ENCODE measurements at places on chromosomes 12 and 14. TPM values are rescaled to one million over a fixed set of nuclear protein-coding genes. Genes with fewer than 3 reads are reported as not detected.

Gene P2RX7
- 8.6 TPM for polyA plus RNA-seq

Gene NID2
- polyA plus RNA-seq = 0.34 TPM

Gene MUCL1
- polyA plus RNA-seq = not detected

Gene NUAK1
- polyA plus RNA-seq = not detected

Gene KRT6C
- polyA plus RNA-seq = not detected

Gene ASCL1
- not detected for polyA plus RNA-seq

Gene CLEC2A
- not detected for polyA plus RNA-seq

Gene ACSM4
- polyA plus RNA-seq = not detected

Gene MYL6
- 3,317 TPM for polyA plus RNA-seq

DNA sequence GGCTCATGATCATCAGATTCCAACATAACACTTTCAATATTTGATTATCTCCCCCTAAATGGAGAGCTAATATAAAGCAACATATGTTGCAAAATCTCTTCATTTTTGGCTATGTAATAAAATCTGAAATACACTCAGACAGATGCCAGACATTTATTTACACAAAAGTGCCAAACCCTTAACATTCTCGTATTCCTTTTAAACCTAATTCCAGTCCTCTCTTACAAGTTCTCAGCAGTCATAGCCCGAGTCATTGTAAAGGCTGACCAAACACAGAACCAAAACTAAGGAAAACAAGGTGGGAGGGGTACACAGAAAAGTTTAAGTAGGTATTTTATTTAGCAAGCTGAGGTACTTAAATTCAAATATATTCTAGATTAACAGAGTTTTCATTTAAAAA lies 81.4 kb downstream of the LRP6 start:
- H3K4me1 ChIP-seq = no peaks in the 10 kb centered on the region
- no peak overlapping the region for H3K27ac ChIP-seq
- H3K4me3 ChIP-seq = no peak overlapping the region
- H3K27me3 ChIP-seq = no peaks in the 10 kb centered on the region

DNA sequence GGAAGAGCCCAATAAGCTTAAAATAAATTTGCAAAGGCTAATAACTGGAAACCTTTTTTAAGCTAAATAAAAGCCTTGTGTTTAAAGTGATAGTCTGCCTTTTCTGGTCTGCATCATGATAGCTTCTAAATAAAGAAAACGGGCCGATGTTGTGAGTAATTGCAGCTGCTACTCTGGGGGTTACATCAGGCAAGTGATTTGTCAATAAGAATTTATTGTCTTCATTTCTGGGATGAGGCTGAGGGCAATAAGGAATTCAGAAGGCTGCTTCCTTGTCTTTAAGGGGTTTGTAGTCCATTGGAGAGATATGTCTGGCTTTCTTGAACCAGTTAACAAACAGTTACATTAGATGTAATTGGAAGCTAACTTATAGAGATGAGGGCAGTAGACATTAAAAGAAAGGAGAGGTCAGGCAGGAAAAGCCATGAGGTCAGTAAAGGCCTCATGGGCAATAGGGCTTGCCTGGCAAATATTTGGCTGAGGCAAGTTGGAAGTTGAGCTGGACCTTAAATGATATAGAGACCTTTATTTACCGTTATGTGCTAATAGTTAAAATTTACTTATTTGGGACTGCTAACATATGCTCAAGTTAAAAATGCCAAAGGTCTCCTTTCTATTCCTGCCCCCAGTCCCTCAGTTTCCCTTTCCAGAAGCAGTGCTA lies 85.0 kb downstream of the CRADD start:
- no peak overlapping the region for H3K27ac ChIP-seq
- no peak overlapping the region for H3K4me3 ChIP-seq
- no peaks in the 10 kb centered on the region for H3K36me3 ChIP-seq

- H3K27me3 ChIP-seq = no peaks in the 10 kb centered on the region
- no peaks in the 10 kb centered on the region for H3K36me3 ChIP-seq
- H3K4me1 ChIP-seq = peaks cover 7% of the 10 kb centered on the region
- H3K27ac ChIP-seq = no peak overlapping the region
- H3K4me3 ChIP-seq = no peak overlapping the region
- DNase-seq = no peak
Observed at GRCh38 chr14:34685819-34686428, 28.5 kb downstream of the CFL2 start.

GRCh38 chr14:48936849-48937248 lies 649.3 kb downstream of the RPS29 start:
- H3K4me1 ChIP-seq = no peaks in the 10 kb centered on the region
- no peaks in the 10 kb centered on the region for H3K27me3 ChIP-seq
- H3K4me3 ChIP-seq = no peak overlapping the region
- no peak for DNase-seq
- no peak overlapping the region for H3K27ac ChIP-seq
- H3K36me3 ChIP-seq = no peaks in the 10 kb centered on the region

DNA sequence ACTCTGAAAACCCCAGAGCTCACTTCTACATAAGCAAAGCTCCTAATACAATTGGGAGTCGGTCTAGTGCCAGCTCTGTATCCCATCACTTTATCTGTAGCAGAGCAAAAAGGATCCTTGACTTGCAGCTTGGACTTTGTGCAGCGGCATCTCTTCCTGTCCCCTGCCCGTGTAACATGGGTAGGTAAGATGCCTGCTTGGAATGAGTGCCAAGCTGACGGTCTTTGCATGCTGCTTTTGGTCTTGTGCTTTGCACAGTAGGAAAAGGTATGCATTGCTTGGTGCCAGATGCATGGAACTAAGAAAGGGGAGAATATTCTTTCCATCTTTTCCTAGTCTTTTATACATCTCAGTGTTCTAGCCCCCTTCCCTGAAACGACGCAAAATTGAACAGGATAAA lies 6.9 kb upstream of the PLEKHH1 start:
- DNase-seq = no peak
- H3K27ac ChIP-seq = no peak overlapping the region
- no peak overlapping the region for H3K4me3 ChIP-seq
- H3K27me3 ChIP-seq = peaks cover 15% of the 10 kb centered on the region

DNA sequence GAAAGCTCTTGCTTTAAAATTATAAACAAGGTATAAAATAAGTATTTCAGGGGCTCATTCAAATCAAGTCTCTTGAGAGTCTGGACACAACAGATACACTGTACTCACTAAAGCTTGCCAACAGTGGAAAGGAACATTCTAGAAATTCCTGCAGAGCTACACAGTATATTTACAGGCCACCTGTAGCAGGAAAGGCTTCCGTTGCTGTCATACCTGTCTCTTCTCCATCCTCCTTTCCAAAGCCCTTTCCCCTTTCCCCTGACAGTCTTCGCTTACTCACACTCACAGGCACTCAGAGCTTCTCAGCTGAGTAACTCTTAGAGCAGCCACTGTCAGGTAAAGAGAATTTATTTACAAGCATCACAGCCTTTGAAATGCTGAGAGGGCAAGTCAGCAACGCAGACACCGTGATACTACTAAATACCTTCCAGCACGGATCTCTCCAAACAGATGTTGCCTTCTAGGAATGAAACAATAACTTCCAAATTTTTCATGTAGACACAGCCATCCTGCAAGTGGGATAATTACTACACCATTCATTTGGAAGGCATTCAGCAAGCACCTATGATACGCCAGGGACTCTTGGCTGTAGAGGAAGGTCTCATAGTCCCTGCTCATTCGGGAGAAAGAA lies 167.9 kb downstream of the FOXN3 start:
- no peak for DNase-seq
- peaks cover 5% of the 10 kb centered on the region for H3K4me1 ChIP-seq
- no peaks in the 10 kb centered on the region for H3K36me3 ChIP-seq
- H3K4me3 ChIP-seq = no peak overlapping the region
- no peak overlapping the region for H3K27ac ChIP-seq

- no peak for DNase-seq
- H3K4me1 ChIP-seq = no peaks in the 10 kb centered on the region
- H3K36me3 ChIP-seq = no peaks in the 10 kb centered on the region
Observed at GRCh38 chr14:92325835-92326234, 2.9 kb downstream of the SLC24A4 start.

DNA sequence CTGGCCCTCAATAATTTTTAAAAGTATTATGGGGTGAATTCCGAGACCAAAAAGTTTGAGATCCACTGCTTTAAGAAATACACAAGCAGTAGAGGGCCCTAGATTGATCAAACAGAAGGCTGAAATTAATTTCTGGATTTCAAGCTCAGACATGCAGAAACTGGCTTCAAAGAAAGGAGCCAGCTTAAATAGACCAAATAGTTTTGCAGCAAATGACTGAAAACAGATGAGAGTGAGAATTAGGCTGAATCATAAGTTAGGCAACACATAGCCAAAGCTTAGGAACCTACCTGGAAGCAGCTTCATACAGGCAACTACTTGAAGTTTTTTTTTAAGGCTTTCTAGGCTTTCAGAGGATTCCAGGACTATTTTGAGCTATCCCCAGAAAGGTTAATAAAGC lies 12.4 kb downstream of the ATF7 start:
- H3K27ac ChIP-seq = no peak overlapping the region
- no peak for DNase-seq
- H3K4me1 ChIP-seq = peaks cover 13% of the 10 kb centered on the region
- H3K27me3 ChIP-seq = no peaks in the 10 kb centered on the region
- H3K4me3 ChIP-seq = no peak overlapping the region
- no peaks in the 10 kb centered on the region for H3K36me3 ChIP-seq

- H3K4me1 ChIP-seq = no peaks in the 10 kb centered on the region
- no peak for DNase-seq
Observed at GRCh38 chr12:29726741-29727348, 56.9 kb downstream of the TMTC1 start.

DNA sequence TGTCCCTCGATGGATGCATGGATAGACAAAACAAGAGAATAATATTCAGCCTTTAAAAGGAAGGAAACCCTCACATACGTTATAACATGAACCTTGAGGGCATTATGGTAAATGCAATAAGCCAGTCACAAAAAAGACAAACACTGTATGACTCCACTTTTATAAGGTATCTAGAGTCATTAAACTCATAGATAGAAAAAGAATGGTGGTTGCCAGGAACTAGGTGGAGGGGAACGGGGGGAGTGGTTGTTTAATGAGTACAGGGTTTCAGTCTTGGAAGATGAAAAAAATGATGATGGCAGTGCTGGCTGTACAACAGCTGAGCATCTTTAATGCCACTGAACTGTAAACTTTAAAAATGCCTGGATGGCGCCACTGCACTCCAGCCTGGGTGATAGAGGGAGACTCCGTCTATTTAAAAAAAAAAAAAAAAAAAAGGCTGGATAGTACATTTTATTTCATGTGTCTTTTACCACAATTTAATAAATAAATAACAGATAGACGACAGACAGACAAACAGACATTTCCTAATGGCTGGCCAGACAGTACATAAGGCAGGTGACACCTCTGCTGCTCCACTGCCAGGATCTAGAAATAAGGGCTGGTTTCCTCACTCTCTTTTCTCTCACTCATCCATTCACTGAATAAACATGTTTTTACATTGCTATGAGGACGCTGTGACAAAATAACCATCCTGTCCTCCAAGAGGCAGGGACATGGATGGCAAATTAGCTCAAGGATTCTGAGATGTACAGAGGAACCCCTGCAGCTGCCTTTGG lies 118.8 kb downstream of the FOXN3 start:
- H3K4me1 ChIP-seq = no peaks in the 10 kb centered on the region
- no peak overlapping the region for H3K27ac ChIP-seq
- H3K27me3 ChIP-seq = no peaks in the 10 kb centered on the region
- H3K4me3 ChIP-seq = no peak overlapping the region

DNA sequence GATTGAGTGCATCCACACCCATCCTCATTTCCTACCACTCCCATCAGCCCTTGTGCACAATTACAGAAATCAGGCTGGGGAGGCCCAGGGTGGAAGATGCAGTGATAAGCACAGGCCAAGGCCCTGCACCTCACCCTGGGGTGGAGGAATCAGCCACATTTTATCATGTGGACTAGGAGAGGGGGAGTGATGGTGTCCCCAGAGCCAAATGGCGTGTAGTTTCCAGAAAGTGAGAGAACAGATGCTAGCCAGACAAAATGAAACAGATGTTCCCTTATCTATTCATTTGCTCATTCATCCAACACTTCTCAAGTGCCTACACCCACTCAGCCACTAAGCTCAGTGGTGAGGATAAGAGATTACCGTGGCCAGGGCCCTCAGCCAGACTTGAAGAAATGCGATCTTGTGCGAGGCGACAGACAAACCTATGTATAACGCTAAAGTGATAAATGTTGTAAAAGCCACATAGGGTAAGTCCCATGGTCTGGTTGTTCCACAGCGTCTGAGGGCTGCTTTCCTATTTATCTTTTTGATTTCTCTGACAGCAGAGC lies 93.6 kb downstream of the STAB2 start:
- DNase-seq = no peak
- H3K27ac ChIP-seq = no peak overlapping the region
- peaks cover 4% of the 10 kb centered on the region for H3K27me3 ChIP-seq
- no peaks in the 10 kb centered on the region for H3K36me3 ChIP-seq

DNA sequence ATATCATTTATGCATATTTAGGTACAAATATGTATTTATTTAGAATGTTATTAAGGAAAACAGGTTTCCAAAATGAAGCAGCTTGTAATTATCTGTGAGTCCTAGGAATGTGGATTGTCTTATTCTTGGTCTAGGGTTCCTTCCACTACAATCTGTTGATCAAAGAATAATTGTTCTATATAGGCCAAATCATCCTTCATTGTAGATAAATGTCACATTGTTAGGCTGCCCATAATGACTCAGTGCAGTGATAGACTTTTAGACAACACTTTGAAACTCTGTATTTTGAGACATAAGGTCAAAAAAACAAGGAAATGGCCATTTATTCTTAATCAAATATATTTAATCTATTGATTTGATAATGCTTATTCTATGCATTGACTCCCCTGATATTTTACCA lies 283.0 kb downstream of the ACSS3 start:
- H3K4me3 ChIP-seq = no peak overlapping the region
- H3K36me3 ChIP-seq = no peaks in the 10 kb centered on the region
- no peak overlapping the region for H3K27ac ChIP-seq
- no peaks in the 10 kb centered on the region for H3K4me1 ChIP-seq

GRCh38 chr14:37763266-37763665 lies 167.8 kb downstream of the TTC6 start:
- no peak for DNase-seq
- H3K4me1 ChIP-seq = no peaks in the 10 kb centered on the region
- no peak overlapping the region for H3K4me3 ChIP-seq
- no peaks in the 10 kb centered on the region for H3K27me3 ChIP-seq

- H3K27me3 ChIP-seq = no peaks in the 10 kb centered on the region
- no peak overlapping the region for H3K4me3 ChIP-seq
- DNase-seq = no peak
- H3K27ac ChIP-seq = no peak overlapping the region
- no peaks in the 10 kb centered on the region for H3K36me3 ChIP-seq
- no peaks in the 10 kb centered on the region for H3K4me1 ChIP-seq
Observed at GRCh38 chr12:11598900-11599299, 50.6 kb upstream of the ETV6 start.
